ENCODE measurements at places on chromosomes 5 and 9. TPM values are rescaled to one million over a fixed set of nuclear protein-coding genes. Genes with fewer than 3 reads are reported as not detected.
A peak's percentile ranks its signal among the peaks of the same experiment; 100 is the strongest.

LYSMD3 gene
- total RNA-seq: 8.2 TPM

DIPK1B gene
- 52.8 TPM for total RNA-seq

CENPK gene
- 134 TPM for total RNA-seq

DNA sequence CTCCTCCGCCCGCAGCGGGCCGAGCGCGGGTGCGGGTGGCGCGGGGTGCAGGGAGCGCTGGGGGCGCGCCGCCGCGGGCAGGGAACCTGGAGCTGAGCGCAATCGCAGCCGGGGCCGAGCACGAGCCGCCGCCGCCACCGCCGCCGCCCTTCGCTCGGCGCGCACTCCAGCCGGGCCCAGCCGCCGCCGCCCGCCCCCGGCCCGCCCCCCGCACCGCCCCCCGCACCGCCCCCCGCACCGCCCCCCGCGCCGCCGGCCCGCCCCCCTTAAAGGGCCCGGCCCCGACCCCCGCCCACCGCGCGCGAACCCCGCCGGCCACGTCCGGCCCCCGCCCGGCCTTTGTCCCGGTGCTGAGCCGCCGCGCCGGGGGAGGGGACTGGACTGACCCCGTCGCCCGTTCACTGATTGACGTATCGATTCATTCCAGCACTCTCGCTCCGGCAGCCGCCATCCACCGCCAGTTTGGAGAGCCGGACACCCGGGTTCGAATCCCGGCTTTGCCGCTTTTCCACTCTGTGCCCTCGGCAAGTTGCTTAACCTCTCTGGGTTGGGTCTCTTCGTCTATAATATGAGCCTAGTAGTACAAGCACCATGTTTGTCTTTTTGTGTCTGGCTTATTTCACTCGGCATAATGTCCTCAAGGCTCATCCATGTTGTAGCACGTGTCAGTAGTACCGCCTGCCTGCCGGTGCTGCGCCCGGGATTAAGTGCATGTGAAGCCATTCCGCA, at the start of gene SH3PXD2B:
Gene SH3PXD2B, minus strand, starts transcription at position 168 of the 729 bp plus-strand sequence. CDS start 173 bp downstream, outside the sequence.
- peak; percentile 91 for DNase-seq

GRCh38 chr9:100027543-100027942, 71.3 kb downstream of the ERP44 start:
- DNase-seq: peak; percentile 4

GRCh38 chr9:88143957-88144625, 5.8 kb upstream of the SPATA31C2 start:
- no peak for DNase-seq

- DNase-seq: no peak
Observed at GRCh38 chr5:110343616-110344015, 382.9 kb downstream of the TMEM232 start.

- no peak for DNase-seq
Observed at GRCh38 chr5:135036405-135036804, 2.4 kb upstream of the PITX1 start.

DNA sequence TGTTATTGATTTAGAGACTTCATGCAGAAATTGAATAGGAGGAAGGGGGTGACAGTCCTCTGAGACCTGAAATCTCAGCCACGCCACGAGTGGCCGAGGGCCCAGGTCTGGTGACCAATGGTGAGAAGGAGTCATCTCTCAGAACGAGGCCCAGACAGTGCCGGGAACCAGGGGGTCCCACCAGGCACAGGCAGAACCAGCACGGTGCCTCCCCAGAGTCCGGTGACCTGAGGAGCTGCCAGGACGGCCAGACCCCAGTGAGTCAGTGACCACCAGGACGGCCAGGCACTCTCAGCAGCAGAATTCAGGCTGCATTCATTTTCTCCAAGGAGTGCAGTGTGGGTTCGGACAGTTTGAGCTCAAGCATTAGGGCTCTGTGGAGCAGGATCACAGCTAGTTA, 43.8 kb upstream of the NKD2 start:
- no peak for DNase-seq
